Anterior cingulate cortex (tissue), 58 donors: ENCODE measurements at places on chromosomes 11 and 22.

DNA sequence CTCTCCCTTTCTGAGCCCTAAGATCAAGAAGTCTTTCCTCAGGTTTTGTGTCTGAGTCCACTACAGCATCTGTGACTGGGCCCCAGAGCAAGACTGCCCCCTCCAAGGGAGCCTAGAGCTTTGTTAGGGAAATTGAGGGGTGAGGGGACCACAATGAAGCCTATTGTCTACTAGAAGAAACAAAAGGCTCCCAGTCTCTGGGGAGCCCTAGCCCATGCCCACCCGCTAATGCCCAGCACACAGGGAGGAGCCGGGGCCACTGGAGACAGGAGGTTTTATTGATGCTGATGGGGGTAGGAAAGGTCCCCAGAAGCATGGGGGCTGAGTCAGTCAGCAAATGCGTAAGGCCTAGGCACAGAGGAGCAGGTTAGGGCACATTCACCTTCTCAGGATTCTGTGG is 14.0 kb downstream of the RHOG start:
- DNase-seq, result peak; percentile 89

- peak; percentile 40 for DNase-seq
Observed at GRCh38 chr11:65780770-65781151, at the start of gene AP5B1. AP5B1 (minus strand) TSS chr11:65780976; CDS start chr11:65780591, 385 bp downstream.

DNA sequence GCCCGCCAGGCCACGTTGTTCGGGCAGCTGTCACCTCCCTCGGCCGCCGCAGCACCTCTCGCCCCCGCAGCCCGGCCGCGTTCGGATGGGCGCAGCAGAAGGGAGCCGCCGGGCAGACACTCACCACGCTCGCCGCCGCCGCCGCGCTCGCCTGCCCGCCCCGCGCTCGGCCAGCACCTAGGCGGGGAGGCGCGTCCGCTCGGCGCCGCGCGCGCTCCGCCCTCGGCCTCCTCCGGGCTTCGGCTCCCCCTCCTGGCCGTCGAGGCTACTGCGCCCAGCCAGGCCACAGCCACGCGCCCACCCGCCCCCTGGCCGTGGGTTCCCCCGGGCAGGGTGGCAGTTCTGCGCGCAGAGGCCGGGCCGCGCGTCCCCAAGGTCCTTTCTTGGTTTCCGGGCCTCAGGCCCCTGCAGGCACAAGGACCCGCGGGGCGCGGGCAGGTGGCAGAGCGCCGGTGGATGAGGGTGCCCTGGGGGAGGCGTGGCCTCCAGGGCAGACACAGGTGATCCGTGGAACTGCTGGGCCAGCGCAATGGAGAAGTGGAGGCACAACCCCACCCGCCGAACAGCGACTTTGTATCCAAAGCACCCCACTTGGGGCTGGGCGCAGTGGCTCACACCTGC is at the start of gene SLC25A22:
SLC25A22 (minus strand) TSS at position 189 of the 621 bp plus-strand sequence. CDS start 3,275 bp downstream, outside the sequence.
- DNase-seq, result peak; percentile 76

DNA sequence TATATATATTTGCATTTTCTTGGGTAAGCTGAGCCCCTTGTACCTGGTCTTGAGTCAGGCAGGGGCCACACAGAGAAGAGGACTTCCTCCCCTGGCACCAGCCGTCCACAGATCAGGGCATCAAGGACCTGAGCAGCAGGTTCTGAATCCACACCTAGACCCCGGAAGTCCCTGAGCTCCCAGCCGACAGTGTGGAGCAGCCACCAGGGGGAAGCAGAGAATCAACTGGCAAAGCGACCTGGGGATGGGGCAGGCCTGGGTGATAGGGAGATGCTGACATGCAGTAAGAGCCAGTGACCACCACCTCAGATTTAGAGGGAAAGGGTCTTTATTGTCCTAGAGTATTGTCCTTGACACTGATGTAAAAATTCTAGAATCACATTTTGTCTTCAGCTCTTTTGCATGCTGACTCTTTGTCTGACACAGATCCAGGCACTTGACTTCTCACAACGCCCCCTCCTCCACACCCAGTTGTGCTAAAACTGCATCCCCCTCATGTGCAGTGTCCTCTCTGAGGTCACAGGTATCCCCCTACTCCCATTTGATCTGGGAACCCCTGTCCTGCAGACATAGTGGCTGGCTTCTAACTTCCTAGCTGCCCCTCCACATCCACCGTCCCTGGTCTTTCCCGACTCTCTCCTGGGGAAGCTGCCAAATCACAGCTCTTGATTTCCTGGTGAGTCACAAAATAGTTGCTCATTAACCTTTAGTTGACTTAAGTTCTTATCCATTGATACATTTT is 109.3 kb downstream of the GGTLC2 start:
- DNase-seq, result no peak

DNA sequence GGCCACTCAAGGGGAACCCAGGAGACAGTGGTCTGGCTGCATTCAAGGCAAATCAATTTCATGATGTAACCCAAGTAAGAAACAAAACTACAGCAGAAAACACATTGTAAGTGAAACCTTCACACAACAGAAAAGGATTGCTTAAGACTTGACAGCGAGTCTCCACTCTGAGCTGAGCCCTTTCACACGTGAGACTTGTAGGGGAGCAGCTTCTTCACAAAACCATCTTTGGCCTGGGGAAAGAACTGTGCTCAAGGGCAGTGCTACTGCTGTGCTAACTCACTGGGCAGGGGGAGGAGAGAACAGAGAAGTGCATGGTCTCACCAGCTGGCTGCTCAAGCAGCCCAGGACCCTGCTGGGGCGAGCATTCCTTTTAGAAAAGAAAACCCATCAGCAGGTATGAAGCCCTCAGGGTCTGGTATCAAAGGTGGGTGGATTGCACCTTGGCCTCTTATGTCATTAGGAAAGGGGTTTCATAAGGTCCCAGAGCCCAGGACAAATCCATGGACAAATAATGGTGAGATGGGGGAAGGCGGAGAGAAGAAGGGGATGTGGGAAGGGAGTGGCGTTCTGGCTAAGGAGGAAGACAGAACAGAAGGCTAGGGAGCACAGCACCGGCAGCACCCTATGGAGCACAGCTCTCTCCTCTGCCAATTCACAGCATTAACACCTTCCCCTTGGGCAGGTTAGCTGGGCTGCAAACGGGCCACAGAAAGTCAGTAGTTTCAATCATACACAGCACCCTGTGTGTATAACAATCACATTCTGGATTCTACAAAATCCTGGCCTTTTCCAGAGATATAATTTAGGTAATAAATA is 20.6 kb upstream of the RAPSN start:
- no peak for DNase-seq

- DNase-seq, result no peak
Observed at GRCh38 chr11:65577756-65578109, 1.9 kb downstream of the EHBP1L1 start.

- DNase-seq, result peak; percentile 81
Observed at GRCh38 chr22:35350539-35351503, 30.1 kb upstream of the HMOX1 start.

DNA sequence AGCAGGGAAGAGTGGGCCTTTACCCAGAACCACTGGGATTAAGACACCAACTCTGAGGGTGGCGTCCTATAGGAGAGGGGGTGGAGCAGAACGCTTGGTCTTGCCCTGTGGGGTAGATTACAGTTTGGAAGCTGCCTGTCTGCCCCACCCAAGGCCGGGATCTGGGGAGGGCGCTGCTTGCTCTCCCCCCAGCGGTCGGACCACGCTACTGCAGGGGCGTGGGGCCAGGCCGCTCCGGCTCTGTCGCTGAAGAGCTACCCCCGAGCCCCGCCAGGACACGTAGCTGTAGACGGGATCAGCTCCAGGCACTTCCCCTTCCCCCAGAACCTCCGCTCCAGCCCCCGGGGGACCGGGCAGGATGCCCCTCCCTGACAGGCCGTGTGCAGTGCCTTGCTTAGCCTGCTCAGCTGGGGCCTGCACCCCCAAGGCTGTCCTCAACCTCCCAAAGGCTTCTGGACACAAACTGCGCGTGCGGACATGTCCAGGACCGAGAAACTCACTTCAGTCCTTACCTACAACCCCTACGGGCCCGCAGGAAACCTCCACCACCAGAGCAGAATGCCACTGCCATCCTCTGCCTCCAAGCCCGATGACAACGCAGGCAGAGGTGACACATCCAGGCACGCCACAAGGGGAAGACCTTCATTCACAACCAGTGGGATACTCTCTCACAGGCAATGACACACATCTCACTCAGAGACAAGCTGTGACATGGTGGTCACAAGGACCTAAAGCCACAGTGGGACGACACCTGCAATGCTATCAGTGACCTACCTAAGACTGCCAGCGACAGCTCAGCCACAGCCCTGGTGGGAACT is 3.6 kb downstream of the AHNAK start:
- DNase-seq, result peak; percentile 60

DNA sequence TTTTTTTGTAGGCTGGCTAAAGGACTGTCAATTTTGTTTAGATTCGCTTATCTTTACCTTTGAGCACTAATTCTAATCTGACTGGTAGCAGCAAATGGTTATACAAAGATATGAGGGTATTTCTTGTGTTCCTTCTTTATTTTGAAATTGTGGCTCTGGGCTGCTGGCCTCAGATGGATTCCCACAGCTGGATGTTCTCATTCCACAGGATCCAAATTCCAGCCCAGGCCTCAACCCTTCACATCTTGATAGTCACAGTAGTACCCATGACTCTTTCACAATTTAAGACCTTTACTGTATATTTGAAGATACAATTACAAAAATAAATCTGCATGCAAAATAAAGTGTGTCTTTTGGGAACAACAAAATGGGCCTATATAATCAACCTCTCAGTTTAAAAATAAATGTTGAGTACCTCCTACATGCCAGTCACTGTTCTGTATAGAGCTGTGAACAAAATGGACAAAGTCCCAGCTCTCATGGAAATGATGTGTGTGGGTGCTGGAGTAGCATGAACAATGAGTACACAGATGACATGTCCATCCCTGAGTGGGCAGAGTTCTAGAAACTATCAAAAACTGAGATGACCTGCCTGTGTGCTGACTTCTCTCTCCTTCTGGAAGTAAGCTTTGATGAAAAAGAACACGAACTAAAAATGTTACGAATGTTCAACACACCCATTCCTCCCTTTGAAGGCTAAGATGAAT is 51.7 kb upstream of the FBXO3 start:
- DNase-seq, result no peak

GRCh38 chr11:75809111-75809510 is 5.9 kb upstream of the UVRAG start:
- DNase-seq, result no peak

GRCh38 chr11:44559207-44559939 is 6.1 kb upstream of the CD82 start:
- DNase-seq, result no peak

DNA sequence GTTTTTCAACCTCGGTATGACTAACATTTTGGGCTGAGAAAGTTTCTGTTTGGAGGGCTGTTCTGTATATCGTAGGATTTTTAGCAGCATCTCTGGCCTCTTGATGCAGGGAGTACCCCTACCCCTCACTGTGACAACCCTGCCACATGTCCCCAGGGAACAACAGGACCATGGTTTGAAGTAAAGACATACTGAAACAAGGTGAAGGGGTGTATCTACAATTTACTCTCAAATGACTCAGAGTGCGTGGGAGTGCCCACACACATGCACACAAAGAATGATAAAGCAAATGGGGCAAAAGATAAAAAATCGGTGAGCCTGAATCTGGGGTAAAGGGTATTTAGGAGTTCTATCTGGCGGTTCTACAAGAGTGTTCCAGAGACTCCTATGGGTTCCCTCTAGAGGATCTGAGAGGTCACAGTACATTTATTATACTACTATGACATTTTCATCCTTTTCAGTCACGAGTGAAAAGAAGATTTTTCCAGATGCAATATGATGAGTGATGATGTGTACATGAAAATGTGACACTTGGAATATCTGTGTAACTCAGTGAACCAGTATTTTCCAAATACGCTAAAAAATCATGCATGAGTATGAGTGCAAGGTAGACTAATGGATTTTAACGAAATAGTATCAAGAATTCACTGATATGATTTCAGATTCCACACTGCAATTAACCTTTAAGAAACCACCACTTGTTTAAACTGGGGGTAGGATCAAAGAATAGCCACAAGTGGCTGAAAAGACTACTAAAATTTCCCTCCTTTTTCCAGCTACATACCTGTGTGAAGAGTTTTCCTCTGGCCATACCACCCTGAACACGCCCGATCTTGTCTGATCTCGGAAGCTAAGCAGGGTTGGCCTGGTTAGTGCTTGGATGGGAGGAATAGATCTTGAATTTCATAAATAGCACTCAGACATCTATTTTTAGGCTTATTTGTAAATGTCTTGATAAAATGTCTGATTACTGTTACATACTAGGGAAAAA is 56.3 kb upstream of the YPEL1 start:
- DNase-seq, result no peak

GRCh38 chr11:116348226-116348625 is 424.6 kb downstream of the BUD13 start:
- DNase-seq, result peak; percentile 10

DNA sequence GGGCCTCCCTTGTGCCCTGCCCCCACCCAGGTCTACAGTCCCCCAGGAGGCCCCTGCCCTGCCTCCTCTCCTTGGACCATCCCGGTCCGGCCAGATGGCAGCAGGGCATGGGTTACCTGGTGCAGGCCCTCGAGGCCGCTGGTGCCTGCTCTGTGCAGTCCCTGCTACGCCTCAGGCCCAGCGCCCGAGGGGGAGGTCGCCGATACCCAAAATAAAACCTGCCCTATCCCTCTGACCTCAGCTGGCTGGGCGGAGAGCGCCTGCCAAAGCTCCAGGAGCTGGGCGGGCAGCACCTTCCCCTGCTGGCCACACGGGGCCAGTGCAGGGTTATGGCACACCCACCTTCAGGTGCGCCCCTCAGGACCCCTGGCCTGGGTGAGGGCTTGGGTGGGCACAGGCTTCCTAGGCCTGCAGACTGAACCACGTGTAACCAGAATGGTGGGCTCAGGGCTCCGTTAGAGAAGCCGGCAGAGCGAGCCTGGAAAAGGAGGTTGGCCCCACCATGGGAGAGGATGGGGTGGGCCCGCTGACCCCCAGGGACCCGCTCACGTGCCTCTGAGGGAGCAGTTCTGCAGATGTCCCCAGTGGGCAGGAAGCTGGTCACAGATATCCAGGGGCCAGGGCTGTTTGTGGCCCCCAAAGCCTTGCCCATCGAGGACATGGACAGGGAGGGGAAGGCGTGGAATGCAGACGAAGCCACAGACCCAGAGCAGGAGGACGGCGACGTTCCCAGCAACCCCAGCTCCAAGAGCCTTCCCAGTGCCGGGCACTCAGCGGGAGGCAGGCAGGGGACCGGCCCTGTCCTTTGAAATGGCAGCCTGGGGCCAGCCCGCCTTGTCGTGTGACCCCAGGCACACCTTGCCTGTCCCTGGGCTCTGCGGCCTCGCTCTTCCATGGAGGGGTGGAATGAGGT is 1.7 kb upstream of the TNNT3 start:
- no peak for DNase-seq

- peak; percentile 84 for DNase-seq
Observed at GRCh38 chr11:44634401-44635281, 69.2 kb downstream of the CD82 start.

GRCh38 chr11:115499241-115499799 is 4.9 kb downstream of the CADM1 start:
- no peak for DNase-seq

GRCh38 chr22:29302681-29303465 is 3.6 kb upstream of the GAS2L1 start:
- no peak for DNase-seq

GRCh38 chr11:74866557-74866956 is 82.3 kb downstream of the XRRA1 start:
- no peak for DNase-seq
